ENCODE measurements at places on chromosomes 5 and 9.

- no peak for DNase-seq
Observed at GRCh38 chr9:14769230-14769571, 46.7 kb upstream of the CER1 start.

DNA sequence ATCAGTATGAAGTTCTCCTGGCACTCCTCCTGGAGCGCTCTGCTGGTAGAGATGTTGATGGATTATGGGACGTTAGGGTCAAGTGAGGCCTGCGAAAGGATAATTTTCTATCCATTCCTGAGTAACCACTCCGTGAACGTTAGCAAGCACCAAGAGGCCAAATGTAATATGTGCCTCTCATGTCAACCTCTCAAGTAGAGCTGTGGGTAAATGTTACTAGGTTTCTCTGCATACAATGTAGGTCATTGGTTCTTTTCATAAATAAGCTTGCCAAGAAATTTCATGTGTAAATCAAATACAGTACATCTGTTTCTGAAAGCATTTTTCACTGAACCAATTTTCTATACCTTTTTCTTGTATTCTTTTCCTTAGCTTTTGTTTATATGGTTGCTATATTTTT is 126.3 kb downstream of the KDM4C start:
- no peak for DNase-seq

DNA sequence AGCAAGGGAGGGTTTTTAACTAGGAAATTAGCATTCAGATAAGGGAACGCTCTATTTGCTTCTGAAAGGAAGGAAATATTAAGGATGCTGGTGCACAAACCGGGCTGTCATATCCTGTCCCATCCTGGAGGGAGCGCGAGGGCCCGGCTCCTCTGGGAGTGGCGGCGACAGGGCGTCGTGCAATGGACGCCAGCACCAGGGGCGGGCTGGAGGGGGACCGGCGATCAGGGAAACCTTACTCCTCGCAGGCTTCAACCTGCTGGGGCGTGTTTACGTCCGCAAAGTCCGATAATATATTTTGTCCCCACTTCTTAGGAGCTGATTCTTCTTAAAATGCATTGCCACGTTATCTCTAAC is 197.1 kb upstream of the TBCA start:
- no peak for DNase-seq

- no peak for DNase-seq
Observed at GRCh38 chr9:99732715-99733114, 89.0 kb upstream of the NR4A3 start.

DNA sequence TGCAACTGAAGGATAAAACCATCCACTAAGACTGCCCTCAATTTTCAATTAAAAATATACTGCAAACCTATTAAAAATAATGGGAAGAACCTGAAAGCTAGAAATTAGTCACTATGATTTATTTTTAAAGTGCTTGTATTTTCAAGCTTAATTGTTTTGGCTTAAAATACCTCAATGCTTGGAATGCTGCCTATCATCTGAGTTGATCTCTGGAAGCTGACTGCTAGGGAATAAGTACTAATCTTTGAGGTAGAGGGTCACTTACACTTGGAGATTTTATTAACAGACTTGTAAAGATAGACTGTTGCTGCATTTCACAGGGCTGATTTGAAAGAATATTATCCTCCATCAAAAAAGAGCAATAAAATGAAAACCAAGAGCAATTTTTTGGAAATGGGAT is 6.2 kb downstream of the PCSK1 start:
- no peak for DNase-seq

GRCh38 chr9:118569148-118569547 is 800.1 kb downstream of the BRINP1 start:
- no peak for DNase-seq

- DNase-seq = no peak
Observed at GRCh38 chr9:109992293-109992692, 212.3 kb downstream of the PALM2AKAP2 start.

GRCh38 chr9:127066060-127066850 is 56.2 kb downstream of the ANGPTL2 start:
- no peak for DNase-seq

GRCh38 chr5:179827680-179828079 is 7.0 kb downstream of the SQSTM1 start:
- DNase-seq = no peak

DNA sequence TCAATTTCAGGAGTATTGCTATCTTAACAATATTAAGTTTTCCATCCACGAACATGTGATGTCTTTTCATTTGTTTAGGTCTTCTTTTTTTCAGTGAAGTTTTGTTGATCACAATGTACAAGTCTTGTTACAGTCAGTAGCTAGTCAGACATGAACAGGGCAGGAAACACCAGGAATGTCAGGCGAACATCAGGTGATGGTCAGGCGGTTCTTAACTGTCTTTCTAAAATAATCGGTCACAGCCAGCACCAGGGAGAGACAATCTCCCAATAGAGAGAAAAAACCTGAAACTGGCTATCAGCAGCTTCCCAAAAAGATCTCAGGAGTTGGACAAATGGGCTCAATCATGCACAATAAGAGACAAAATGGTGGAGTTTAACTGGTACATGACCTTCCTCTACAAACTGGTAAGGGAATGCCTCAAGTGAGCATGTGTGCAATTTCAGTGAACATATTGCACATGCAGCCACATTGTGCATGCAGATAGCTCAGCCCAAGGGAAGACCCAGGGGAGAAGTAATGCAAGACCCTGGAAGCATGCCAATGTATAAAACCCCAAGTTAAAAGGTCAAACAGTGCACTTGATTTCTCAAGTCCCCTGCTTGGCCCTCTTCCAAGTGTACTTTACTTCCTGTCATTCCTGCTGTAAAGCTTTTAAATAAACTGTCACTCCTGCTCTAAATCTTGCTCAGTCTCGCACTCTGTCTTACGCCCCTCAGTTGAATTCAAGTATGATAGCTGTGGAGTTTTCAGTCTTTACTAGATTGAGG is 176.1 kb upstream of the RASEF start:
- no peak for DNase-seq

DNA sequence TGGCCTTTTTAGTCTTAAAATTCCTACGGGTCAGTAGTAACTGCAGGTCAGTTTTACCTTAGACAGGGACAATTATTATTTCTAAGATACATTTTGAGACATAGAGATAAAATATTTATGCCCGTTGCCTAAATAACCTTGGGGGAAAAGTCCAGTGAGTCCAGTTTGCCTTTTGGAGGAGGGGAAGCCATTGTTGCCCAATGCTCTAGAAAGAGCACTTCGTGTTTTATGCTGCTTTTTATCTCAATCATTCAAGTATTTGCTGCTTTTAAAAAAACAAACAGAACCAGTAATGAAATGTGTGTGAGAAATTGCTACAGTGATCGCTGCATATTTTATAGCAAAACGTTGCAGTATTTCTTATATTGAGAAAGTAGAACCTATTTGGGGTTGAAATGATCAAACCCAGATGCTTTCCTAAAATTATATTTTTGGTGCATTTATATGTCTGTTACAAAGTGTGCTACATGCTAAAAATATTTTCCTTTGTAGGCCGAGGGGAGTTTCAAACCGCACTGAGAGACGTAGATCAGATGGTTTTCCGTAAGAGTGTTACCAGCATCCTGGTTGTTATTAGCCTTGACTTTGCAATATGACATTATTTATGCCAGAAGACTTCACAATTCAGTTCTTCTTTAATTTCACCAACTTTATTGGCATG is 266.8 kb downstream of the AOPEP start:
- no peak for DNase-seq

DNA sequence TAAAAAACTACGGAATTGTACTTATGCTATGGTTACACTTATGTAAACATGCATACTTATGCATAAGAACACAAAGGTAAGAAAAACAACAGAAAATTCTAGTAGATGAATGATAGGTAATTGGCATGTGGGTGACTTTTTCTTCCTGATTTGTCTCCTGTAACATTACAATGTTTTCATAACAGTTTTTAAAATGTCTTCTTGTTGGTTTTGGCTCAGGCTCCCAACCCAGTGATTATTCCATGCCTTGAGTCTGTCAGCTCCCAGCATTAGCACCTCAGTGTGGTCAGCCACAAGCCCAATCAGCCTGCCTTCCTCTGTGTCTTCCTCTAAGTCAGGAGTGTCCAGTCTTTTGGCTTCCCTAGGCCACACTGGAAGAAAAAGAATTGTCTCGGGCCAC is 7.9 kb upstream of the FOXE1 start:
- DNase-seq = no peak

DNA sequence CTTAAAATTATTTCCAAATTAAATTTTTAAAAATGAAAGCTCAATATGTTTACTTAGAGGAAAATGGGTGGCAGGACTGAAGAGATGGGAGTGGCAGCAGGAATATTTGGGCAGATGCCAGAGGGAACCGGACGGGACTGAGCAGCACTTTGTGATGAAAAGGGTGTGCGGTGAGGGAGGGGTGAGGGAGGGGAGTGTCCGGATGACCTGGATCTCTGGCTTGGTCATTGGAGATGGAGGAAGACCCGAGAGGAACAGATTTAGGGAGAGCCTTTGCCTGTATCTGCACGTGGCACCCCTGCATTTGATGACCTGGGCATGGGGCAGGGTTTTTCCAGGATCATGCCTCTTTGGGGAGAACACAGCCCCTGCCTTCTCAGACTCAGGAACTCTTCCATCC is 201.1 kb upstream of the MVB12B start:
- DNase-seq = no peak
